ENCODE measurements at places on chromosomes 2 and 18. TPM values are rescaled to one million over a fixed set of nuclear protein-coding genes. Genes with fewer than 3 reads are reported as not detected.
A peak's percentile ranks its signal among the peaks of the same experiment; 100 is the strongest.

- no peaks in the 10 kb centered on the region for H3K4me1 ChIP-seq
- DNase-seq = no peak
- H3K4me3 ChIP-seq = no peak overlapping the region
- no peaks in the 10 kb centered on the region for H3K36me3 ChIP-seq
- H3K27me3 ChIP-seq = no peaks in the 10 kb centered on the region
- H3K27ac ChIP-seq = no peak overlapping the region
Measured at GRCh38 chr2:106975641-106976040, 89.7 kb upstream of the ST6GAL2 start.

GRCh38 chr2:143948710-143949109, 571.2 kb downstream of the ZEB2 start:
- no peak for DNase-seq
- H3K27me3 ChIP-seq = no peaks in the 10 kb centered on the region
- H3K4me3 ChIP-seq = no peak overlapping the region
- no peaks in the 10 kb centered on the region for H3K36me3 ChIP-seq
- peak overlapping the region; percentile 22 for H3K27ac ChIP-seq
- peaks cover 9% of the 10 kb centered on the region for H3K4me1 ChIP-seq

- no peaks in the 10 kb centered on the region for H3K27me3 ChIP-seq
- H3K27ac ChIP-seq = no peak overlapping the region
- no peak overlapping the region for H3K4me3 ChIP-seq
- no peak for DNase-seq
- H3K4me1 ChIP-seq = peaks cover 13% of the 10 kb centered on the region
Measured at GRCh38 chr2:65881592-65881991, 449.2 kb upstream of the SPRED2 start.

DNA sequence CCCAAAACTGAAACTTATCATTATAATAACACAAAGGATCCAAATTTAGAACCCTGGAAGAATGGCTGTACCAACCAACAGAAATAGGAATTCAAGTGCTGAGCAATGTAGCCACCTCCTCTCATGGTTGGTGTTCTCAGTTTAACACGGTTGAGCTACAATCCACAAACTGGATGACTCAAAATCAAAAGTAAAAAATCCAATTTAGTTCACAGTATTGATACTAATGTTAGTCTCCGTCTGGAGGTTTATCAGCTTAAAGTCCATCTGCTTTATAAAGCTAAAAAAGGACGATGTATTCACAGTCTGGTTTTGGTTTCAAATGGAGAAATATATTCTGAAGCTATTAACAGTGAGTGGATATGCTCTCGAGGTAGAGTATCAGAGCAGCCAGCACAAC, 40.5 kb downstream of the CNTNAP5 start:
- H3K27ac ChIP-seq = no peak overlapping the region
- H3K4me3 ChIP-seq = no peak overlapping the region
- DNase-seq = no peak

- no peak overlapping the region for H3K27ac ChIP-seq
- H3K4me1 ChIP-seq = no peaks in the 10 kb centered on the region
- DNase-seq = no peak
- H3K27me3 ChIP-seq = no peaks in the 10 kb centered on the region
Measured at GRCh38 chr2:121245913-121246312, 39.1 kb downstream of the TFCP2L1 start.

- H3K4me1 ChIP-seq = no peaks in the 10 kb centered on the region
- no peak overlapping the region for H3K4me3 ChIP-seq
- no peak for DNase-seq
- H3K27ac ChIP-seq = no peak overlapping the region
Measured at GRCh38 chr2:162082036-162082435, 8.0 kb upstream of the DPP4 start.

DARS1 gene
- total RNA-seq = 63.1 TPM

ABCG8 gene
- not detected for total RNA-seq
